ENCODE measurements at places on chromosomes 5 and 9. TPM values are rescaled to one million over a fixed set of nuclear protein-coding genes. Genes with fewer than 3 reads are reported as not detected.
A peak's percentile ranks its signal among the peaks of the same experiment; 100 is the strongest.

DNA sequence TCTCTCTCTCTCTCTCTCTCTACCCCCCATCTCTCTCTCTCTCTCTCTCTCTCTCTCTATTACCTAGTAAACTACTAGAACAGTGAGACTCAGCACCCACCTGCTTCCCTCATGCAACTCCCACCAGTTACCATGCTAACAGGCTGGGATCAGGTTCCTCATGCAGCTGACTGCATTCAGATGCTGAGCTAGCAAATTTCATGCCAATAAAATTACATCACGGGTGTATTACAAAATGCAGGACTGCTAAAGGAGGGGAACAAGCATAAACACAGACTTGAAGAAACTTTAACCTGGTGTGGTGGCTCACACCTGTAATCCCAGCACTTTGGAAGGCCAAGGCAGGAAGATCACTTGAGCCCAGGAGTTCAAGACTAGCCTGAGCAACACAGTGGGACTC, 76.0 kb downstream of the CEMIP2 start:
- no peak for DNase-seq

DNA sequence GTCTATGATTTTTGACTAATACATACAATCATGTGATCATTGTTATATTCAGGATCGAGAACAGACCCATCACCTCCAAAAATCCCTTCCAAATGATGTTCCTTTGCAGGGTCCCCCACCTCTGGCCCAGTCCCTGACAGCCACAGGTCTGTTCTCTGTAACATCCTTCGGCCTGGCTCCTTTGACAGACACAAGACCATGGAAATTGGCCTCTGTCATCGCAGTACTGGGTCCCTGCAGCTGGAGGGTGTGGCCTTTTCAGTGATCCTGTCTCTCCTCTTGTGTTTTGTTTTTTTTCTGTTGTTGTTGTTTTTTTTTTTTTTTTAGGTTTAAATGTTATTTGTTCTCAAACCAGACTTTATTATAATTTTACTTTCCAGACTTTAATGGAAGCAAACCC, 27.4 kb upstream of the ANKRD33B start:
- DNase-seq, result no peak

DNA sequence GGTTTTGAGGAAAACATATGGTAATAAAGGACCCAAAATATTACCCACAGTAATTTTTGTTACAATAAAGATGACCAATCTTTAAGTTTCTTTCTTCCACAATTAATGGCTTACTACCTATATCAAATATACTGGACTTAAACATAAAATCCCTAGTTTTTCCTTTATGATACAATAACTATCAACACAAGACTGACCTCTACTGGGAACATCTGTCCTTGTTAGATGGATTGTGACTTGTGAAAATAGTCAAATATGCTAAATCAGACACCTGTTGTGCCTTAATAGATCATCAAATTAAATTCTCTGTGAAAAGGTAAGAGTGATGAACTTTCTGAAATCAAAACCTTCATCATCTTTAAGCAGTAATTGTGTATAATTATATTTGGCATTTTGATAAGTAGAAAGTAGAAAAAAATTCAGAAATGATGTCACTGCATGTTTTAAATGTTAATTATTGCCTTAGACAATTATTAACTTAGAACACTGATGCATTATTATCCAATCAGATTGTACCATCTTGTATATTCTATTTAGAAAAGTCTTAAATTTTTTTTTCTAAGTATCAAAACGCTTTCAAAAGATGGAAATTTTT, 113.6 kb downstream of the DEPDC1B start:
- DNase-seq, result no peak

DNA sequence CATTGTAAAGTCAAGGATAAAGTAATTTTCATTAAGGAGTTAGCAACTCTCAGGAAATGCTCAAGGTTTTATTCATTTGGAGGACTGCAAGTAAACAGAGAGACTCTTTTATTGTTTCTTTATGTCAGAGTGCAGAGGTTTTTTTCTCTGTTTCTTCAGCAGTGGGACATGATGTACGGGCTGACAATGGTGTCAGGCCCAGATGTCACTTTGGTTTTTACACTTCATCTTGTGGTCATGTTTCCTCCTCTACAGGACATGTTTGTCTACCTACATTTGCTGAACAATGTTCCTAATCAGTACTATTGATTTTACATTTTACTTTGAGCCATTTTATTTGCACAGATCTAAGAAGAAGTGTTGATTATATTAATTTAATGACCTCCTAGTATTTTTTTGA, 72.8 kb upstream of the PARP8 start:
- no peak for DNase-seq

- DNase-seq, result no peak
Observed at GRCh38 chr5:175895686-175896102, 24.3 kb downstream of the CPLX2 start.

GRCh38 chr5:166961028-166961427, 1330.4 kb upstream of the WWC1 start:
- no peak for DNase-seq

DNA sequence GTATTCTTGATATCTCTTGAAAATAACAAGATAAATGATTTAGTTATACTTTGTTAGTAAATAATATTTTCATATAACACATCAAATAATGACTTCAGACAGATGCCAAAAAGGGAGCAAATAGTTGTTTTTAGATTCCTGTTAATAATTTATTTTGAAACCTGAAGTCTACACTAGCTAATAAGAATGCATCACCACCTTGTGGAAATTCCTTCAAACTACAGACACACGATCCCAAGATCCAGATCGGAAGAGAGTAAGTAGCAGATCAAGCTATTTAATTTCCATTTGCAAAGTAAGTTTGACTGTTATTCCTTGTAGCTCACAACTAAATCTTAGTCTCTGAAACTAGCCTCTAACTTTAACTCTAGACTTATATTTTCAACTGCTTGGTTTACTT, 35.5 kb upstream of the ISL1 start:
- no peak for DNase-seq

DNA sequence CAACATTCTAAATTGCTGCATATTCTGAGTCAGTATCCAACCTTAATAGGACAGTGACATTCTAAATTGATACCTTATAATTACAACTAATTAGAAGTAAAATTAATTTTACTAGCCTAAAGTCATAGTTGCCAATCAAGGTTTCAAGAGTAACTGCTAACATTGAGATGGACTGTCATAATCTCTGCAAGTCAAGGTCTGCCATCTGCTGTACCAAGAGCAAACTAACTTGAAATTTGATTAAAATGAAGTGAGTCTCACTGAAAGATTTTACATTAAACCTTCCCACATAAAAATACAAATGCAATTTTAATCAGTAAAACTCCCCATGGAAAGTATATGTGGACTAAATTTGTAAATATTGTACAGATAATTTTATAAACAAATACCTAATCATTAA, 235.3 kb downstream of the PRDM9 start:
- DNase-seq, result no peak

GRCh38 chr5:140966293-140967225, at the start of gene PCDHAC2:
TSS of gene PCDHAC2 (plus strand) at chr5:140966476. CDS start at chr5:140966767, 291 bp downstream.
- peak; percentile 61 for DNase-seq

GRCh38 chr5:108607421-108607820, 140.3 kb upstream of the FER start:
- DNase-seq, result no peak

GRCh38 chr9:25939126-25939525, 260.9 kb upstream of the TUSC1 start:
- no peak for DNase-seq

DNA sequence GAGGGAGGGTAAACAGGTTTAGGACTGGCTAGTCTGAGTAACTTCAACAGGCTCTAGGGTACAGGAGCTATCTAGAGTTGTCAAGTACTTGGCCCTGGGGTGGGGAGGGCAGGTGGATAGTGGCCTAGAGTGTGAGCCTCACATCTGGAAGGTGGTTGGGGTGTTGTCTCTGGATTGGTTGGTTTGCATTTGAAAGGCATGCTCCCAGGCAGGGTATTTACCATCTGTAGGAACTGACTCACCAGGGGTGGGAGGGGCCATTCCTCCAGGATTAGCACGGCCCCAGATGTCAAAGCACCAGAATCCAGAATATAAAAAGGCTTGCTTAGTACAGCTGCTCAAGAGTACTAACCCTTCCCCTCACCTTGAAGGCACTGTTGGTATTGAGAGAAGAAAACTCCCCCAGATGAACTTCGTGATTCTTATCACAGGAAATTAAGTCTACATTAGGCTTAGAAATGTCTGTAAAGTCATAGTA, 193.3 kb downstream of the NTRK2 start:
- DNase-seq, result no peak

DNA sequence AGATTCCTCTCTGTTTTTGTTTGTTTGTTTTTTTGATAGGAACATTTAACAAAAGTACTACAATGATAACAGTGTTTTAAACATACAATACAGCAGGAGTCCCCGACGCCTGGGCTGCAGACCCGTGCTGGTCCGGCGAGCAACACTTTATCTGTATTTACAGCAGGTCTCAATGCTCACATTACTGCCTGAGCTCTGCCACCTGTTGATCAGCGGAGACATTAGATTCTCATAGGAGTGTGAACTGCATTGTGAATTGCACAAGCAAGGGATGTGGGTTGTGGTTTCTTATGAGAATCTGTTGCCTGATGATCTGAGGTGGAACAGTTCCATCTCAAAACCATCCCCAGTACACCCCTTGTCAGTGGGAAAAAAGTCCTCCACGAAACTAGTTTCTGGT, 1068.5 kb upstream of the CDH10 start:
- DNase-seq, result no peak

DNA sequence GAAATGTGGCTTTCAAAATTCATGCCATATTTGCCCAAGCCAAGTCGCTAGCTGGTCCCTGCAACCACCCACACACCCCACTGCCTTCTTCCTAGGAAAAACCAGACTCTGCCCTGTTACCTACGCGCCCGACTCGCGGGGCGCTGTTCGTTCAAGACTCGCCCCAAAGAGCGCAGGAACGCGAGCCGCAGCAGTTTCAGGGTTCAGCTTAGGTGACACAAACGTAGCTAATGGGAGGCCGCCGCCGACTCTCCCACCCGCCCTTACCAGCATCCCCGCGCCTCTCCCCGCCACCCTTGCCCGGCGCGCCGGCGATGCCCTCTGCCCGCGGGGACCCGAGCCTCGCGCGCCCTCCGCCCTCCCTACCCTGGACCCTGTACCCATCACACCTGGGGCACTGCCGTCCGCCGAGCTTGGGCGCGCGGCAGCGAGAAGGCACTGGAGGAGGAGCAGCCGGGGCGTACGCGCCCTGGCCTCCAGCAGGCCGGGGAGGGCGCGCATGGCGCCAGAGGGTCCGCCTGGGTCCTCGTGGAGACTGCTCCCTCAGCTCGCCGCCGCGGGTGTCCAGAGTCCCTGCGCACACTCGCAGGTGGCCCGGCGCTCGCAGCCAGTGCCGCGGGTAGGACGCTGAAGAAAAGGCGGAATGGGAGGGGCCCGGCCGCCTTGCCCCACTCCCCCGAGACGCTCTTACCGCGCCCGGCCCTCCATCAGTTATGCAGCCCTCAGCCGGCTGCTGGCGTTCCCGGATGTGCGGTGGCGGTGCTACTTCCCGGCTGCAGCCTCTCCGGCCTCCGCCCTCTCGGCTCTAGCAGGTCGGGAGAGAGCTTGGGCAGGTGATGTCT, at the start of gene EMB:
Gene EMB, minus strand, starts transcription at position 638 of the 842 bp plus-strand sequence. Its CDS starts 137 bp downstream, at position 501.
- DNase-seq, result peak; percentile 77

- DNase-seq, result no peak
Observed at GRCh38 chr9:94553029-94553938, 1.6 kb upstream of the PCAT7 start.

DNA sequence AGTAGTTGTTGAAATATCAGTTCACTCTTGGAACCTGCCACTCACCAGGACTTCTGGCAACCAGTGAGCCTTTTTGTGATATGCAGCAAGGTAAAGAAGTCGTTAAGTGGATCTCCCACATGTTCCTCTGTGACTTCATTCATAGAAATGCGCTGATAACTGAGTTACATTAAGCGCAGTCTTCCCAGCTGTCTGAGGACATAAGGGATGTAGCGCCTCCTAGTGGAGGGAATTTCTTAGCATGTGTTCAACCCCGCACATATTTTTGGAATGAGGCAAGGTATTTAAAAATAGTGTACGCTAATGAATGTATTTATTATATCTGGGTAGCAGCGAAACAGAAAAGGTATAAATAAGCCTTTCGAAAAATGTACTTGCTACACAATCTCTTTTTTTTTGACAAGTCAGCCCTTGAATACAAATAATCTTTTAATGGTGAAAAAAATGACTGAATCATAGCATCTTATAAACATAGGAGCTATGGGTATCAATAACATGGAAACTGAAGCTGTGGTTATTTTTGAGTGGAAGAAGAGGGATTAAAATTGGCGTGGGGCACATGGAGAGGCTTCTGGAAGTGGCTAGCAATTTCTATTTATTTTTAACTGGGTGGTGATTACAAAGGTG, 38.0 kb downstream of the PALM2AKAP2 start:
- no peak for DNase-seq

DNA sequence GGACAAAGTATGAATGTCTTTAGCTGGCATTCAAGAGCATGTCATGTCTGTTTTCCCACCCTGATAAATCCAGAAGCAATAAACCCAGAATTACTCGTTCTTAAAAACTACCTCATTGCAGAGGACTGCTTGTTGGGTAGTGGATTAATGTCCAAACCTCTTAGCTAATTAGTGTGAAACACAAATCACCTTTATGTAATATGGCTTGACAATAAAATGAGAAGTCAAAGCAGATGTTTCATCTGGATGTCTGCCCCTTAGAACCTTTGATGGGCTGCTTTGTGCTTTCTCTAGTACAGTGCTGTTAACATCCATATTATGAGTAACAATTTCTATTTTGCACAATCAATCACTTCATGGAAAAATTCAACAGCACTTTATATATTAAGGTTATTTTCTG, 149.1 kb upstream of the TUT7 start:
- DNase-seq, result no peak

DNA sequence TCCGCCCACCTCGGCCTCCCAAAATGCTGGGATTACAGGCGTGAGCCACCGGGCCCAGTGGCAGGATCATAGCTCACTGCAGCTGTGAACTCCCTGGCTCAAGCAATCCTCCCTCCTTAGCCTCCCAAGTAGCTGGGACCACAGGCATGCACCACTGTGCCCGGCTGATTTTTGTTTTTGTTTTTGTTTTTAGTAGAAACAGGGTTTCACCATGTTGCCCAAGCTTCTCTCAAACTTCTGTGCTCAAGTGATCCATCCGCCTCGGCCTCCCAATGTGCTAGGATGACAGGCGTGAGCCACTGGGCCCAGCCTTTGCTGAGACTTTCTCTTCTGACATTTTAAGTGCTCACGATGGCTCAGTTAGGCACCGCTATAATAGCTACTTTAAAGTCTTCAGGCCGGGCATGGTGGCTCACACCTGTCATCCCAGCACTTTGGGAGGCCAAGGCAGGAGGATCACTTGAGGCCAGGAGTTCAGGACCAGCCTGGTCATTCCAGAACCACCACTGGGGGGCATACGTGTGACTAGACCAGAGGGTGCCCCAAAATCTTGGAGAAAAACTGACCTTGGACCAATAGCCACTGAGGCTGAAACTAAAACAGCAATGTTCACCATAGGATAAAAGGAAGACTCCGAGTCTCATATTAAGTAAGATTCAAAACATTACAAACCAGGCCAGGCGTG, 3.1 kb upstream of the ENTPD8 start:
- DNase-seq, result no peak

- DNase-seq, result no peak
Observed at GRCh38 chr9:120326049-120326693, 253.8 kb downstream of the CDK5RAP2 start.

The PDZD2 gene
- 40.4 TPM for polyA plus RNA-seq

The MVB12B gene
- 5.8 TPM for polyA plus RNA-seq

The BRINP1 gene
- polyA plus RNA-seq, result 0.63 TPM

The ADRA1B gene
- 1.3 TPM for polyA plus RNA-seq

The INSYN2B gene
- 0.20 TPM for polyA plus RNA-seq

The CAMK2A gene
- 15.4 TPM for polyA plus RNA-seq

The SARDH gene
- 1.7 TPM for polyA plus RNA-seq

Data from right cardiac atrium (tissue), 5 donors.